Nucleus accumbens (tissue), 56 donors: ENCODE measurements at places on chromosomes 7 and 10.

DNA sequence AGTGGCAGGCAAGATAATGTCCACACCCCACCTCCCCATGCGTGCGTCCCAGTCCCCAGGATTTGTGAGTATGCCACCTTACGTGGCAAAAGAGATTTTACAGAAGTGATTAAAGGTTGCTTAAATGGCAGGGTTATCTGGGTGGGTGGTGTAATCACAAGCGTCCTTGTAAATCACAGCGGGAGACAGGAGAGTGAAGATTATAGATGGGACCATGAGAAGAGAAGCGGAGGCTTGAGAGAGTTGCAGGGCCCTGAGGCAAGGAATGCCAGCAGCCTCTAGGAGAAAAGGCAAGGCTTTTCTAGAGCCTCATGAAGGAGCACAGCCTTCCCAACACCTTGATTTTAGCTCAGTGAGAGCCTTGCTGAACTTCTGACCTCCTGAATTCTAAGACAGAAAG, 10.2 kb downstream of the ZRANB1 start:
- DNase-seq: no peak

DNA sequence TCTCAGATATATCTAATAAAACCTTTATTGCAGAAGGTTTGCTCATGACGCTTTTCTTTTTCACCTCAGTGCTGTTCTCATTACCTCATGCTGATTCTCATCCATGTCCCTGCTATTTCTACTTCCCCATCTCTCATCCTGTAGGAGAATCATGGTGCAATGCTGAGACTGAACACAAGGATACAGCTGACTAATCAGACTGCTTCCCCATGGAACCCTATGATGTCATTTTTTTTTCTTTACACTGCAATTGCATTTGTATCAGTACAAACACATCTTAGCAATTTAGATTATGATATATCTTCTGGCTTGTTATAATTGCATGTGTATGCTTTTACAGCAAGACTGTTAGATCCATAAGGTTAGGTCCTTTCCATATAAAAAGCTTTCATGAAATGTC, 93.7 kb downstream of the SEMA3A start:
- no peak for DNase-seq

DNA sequence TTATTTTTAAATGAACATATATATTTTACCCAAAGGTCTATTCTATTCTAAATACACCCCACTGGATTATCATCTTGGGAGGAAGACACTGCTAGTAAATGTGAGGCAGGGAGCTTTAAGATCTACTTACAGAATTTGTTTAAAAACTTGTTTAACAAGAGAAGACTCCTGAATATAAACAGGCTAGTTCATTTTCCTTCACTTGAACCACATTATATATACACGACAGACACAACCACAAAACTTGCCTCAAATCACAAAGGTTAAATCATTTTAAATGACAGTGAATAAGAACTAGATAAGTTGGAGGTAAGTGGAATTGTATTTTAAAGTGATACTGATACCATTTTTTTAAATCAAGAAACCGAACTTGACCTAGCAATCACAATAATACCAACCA, 109.2 kb downstream of the ATE1 start:
- DNase-seq: no peak

- DNase-seq: no peak
Observed at GRCh38 chr7:94360926-94361325, 33.8 kb upstream of the COL1A2 start.

- DNase-seq: no peak
Observed at GRCh38 chr7:40003597-40003996, 53.5 kb downstream of the CDK13 start.

DNA sequence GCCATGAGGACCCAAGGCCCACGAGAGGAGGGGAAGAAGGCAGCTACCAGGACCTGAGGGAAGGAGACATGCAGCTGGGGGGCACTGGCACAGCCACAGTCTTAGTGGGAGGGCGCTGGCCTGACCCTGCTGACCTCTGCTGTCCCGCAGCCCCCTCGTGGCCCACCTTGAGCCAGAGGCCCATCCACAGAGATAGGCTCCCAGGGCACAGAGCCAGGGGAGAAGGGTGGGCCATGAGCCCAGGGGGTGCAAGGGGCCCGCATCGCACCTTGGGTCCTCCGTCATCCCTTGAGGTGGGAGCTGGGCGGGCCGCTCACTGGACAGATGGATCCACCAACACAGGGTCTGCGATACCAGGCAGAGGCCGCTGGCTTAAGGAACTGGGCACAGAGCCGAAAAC, 387.7 kb upstream of the PFKP start:
- DNase-seq: no peak
